Cerebellar nuclear complex (tissue), 1 donor: ENCODE measurements at places on chromosomes 11 and 22.

GRCh38 chr11:70695086-70695960 lies 297.0 kb downstream of the CTTN start:
- no peak for DNase-seq

DNA sequence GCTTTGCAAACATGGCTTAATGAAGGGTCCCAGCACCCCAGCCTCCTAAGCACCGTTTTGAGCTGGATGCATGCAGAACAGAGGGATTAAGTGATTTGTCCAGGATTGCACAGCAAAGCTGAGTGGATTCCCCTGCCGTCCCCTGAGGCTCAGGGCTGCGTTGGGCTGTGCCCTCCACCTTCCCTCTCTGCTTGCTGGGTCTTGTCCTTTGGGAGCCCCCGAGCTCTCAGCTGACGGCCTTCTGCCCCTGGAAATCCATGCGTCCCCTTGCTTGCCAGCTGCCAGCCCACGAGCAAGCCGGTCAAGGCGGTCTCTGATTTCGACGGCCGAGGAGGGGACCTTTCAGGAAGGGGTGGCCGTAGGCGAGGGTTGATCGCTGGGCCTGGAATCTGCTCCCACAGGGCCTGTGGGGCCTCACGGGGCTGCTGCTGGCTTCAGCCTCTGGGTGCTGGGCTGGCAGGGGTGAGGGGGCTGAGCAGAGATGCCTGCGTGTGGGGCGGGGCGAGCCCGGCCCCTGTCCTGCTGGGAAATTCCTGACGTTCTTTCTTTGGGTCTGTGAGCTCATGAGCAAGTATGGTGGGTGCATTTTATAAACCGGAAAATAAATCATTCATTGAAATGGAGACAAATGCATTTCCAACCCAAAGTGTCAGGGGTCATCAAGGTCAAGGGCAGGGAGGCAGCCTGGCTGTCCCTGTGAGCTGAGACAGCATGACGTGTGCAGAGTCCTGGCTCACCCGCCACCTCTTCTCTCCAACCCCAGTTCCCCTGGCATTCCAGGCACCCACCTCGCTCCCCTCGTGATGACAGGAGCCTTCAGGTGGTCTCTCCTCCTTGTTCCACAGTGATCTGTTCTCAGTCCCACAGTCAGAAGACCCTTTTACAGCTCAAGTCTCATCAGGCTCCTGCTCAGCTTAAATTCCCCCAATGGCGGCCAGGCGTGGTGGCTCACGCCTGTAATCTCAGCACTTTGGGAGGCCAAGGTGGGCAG lies 28.1 kb downstream of the FGF4 start:
- no peak for DNase-seq

DNA sequence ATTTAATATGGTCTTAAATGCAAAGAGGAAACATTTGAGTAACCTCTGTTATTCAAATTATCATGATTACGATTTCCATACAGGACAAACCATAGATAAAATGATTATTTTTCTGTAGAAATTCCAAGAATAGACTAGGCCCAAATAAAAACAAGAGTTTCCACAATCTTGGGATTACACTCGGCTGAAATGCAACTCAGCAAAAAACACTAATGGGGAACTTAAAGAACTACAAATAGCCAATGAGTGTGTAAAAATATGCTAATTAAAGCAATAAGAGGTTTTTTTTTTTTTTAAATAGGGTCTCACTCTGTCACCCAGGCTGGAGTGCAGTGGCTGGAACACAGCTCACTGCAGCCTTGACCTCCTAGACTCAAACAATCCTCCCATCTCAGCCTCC lies 10.5 kb upstream of the PRRG4 start:
- DNase-seq = no peak

- DNase-seq = no peak
These were observed 19.3 kb upstream of the GRK3 start for GRCh38 chr22:25545146-25545545.

GRCh38 chr22:48346311-48346710 lies 1481.4 kb downstream of the BRD1 start:
- DNase-seq = no peak

GRCh38 chr11:86497836-86498235 lies 123.1 kb downstream of the CCDC81 start:
- DNase-seq = no peak

- DNase-seq = no peak
These were observed 15.2 kb downstream of the KCNQ1 start for GRCh38 chr11:2459796-2460531.

DNA sequence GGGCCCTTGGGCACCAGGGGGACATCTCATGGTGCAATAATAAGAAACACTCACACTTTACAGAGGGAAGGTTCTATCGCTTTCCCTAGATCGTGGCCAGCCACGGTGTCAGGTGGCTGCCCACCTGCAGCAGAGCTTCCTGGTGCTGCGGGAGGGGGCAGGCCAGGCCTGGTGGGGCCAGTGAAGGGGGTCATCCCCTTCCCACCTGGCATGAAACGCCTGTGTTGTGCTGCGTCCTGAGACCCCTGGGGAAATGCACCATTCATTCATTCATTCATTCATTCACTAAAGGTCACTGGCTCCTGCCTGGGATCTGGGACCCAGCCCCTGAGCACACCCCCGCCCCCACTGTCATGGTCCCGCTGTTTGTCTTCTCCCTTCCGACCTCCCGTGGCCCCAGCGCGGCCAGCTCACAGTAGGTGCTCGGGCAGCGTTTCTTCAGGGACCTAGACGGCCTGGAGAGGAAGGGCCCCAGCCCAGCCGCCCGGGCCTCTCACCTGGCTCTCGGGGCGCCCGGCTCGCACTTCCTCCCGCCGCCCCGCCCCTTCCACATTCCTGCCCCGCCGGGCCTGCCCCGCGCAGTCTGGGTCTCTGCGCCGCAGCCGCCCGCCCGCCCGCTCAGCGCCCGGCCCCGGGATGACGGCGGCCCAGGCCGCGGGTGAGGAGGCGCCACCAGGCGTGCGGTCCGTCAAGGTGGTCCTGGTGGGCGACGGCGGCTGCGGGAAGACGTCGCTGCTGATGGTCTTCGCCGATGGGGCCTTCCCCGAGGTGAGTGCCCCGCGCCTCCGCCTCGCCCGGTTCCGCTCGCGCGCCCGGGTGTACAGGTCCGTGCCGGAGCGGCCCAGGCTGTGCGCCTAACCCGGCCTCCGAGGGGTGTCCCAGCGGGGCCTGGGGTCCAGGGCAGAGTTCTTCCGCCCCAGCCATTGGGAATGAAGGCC lies at the start of gene RHOD:
TSS of gene RHOD (plus strand) at position 581 of the 938 bp plus-strand sequence. CDS start at position 637, 56 bp downstream.
- DNase-seq = no peak
